ENCODE measurements at places on chromosomes 2 and 18.
A peak's percentile ranks its signal among the peaks of the same experiment; 100 is the strongest.

- DNase-seq, result no peak
These were observed 24.5 kb downstream of the SIGLEC15 start for GRCh38 chr18:45850021-45850420.

DNA sequence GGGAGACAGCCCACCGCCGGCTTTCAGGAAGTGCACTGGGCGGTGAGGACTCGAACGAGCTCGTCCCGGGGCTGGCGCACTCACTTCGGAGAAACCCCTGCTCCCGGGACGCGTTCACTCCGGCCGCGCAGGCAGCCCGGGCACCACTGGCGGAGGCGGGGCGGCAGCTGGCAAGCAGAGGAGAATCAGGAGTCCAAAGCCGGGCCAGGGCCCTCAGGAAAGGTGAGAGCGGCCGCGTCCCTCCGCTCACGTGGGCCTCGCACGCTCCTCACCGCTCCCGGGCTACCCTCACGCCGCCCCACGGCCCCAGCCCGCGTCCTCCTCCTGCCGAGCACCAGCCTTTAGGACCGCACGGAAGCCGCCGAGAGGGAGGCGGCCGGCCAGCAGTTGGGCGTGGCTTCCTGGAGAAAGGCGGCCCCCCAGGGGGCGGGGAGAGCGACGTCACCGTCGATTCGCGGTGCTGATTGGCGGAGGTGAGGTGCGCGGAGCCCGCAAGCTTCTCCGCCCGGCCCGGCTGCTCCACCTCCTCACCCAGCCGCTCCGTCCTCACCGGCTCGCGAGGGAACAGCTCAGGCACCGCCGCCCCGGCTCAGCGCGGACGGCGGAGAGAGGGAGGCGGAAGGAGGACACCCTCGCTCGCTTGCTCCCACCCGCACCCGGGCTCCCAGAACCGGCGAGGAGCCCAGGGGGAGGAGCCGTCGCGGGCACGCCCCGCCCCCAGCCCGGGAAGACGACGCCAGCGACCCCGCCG lies at the start of gene ZCCHC2:
Gene ZCCHC2 (plus strand): TSS at position 522 of the 751 bp plus-strand sequence. CDS start 400 bp downstream, outside the sequence.
- peak; percentile 94 for DNase-seq

GRCh38 chr2:12326449-12327190 lies 390.1 kb upstream of the TRIB2 start:
- DNase-seq, result no peak

DNA sequence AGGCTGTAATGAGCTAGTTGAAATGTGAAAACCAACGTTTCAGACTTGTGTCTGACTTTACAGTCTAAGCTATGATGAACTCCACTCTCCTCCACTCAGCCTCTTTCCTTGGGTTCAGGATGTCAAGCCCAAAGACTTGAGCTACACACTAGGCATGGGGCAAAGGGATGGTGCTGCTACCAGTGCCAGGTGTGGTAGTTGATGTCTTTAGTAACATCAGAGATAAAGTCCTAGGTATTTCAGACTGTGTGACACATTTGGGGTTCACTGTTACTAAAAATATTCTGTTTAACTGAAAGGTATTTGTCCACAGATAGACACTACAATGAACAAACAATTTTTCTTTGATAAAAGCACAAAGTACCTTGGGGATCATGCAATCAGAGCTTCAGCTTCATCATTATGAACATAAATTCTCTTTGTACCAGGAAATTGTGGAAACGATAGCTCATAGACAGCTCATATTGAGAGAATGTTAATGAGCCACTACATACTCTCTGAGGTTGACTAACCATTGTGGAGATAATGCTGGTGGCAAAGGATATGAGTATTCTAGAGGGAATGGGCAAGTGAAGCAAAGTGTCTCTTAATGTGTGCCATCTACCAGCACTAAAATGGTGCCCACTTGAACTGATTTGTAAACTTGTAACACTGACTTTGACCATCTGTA lies 253.7 kb upstream of the THUMPD2 start:
- DNase-seq, result no peak

DNA sequence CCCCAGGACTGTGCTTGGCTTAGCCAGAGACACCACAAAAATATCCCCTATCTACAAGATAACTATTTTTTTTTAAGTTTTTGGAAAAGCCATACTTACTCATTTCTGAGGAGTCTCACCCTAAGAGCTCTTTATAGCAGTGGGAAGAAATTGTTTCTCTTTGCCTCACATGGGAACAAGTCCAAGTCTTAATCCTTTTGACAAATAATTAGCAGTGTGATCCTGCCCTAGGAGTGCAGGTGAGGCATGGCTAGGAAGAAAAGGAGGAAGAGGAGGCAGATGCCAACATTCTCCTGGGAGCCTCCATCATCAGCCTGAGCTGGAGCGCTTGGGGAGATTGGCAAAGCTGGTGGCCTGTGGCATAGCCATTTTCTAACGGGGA lies 115.6 kb downstream of the STPG4 start:
- no peak for DNase-seq

DNA sequence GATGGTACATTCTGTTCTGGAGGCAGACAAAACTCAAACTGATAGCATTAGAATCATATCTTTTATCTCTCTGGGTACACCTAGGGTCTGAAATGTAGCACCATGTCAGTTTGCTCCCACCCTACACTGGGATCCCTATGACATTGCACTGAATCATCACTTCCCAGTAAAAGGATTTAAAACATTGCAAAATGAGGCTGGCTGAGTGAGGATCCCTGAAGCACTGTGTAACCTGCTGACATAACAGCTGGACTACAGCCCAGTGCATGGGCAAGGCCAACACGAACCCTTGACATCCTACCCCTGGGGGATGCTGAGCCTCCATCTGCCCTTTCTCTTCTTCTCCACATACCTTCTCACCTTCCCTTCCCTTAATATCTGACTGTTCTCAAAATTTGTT lies 253.2 kb downstream of the TTC32 start:
- no peak for DNase-seq

- no peak for DNase-seq
These were observed 566.6 kb upstream of the DSEL start for GRCh38 chr18:68083131-68083530.

DNA sequence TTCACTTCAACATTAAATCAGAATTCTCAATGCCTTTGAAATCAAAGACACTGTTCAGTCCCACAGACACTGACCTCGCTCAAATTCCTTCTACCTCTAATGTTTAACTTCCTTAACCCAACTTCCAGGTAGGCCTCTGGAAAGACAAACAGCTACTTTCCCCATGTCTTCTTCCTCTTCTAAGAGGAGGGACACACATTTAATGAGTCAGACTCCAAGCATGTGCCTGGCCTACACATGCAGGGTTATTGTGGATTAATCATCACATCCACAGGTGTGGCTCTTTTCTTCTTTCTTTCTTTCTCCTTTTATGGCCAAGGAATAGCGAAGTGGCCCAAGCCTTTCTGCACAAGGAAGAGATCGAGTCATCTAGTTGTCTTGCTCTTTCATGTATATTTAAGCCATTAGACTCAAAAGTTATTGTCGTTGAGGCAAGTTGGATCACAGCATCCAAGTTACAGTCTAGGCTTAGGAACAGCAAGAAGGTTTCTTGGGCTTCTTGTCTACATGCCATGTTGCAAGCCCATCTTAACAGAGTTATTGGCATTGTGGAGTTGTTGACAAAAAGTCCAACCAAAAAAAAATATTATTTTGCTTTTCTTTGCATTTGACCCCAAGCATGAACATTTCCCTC lies 387.8 kb downstream of the IRS1 start:
- no peak for DNase-seq

DNA sequence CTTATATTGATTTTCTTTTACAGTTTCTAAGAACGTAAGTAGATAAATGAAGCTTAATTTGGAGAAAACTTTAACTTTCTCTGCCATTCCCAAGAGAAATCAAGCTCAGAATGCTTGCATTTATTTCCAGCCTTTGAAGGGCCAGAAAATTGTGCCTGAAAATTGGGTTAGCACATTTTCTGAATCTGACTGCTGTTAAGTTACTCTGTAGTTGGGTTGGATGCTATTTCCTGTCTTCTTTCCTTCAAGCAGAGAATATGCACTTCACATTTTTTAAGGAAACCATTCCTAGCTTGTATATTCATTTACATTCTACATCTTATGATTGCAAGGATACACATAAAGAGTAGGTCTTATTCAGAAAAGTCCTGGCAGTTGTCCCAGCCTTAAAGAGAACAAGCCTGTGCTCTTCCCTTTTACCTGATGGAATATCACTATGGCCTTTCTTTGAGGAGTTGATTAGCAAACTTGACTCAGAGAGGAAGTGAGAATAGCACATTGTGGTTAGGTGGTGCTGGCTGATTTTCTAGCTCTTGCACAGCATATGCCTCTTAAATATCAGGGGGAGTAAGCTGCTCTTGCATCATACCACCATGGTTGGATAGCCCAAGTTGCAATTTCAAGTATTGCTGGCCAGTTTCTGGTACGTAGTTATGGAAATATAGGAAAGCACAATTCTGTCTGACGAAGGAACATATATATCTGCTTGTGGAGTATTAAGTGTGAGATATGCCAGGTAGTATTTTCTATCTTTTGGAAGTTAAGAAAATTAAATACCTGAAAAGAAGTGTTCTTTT lies 133.7 kb downstream of the COMMD1 start:
- DNase-seq, result peak; percentile 99

DNA sequence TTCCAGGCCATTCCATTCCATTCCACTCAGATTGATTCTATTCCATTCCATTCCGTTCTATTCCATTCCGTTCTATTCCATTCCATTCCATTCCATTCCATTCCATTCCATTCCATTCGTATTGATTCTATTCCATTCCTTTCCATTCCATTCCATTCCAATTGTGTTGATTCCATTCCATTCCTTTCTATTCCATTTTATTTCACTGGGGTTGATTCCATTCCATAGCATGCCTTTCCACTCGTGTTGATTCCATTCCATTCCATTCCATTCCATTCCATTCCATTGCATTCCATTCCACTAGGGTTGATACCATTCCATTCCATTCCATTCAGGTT lies 1142.3 kb downstream of the RPIA start:
- DNase-seq, result no peak

DNA sequence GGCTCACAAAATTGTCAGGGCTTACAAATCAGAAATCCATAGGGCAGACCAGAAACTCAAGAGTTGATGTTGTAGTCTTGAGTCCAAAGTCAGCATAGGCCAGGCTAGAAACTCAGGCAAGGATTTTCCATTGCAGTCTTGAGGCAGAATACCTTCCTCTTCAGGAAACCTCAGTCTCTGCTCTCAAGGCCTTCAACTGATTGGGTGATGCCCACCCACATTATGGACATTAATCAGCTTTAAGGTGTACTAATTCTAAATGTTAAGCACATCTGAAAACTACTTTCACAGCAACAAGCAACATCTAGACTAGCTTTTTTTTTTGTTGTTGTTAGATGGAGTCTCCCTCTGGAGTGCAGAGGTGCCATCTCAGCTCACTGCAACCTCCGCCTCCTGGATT lies 31.3 kb upstream of the ZNF512 start:
- DNase-seq, result no peak

- DNase-seq, result no peak
These were observed 168.3 kb downstream of the NRP2 start for GRCh38 chr2:205850611-205851010.

GRCh38 chr2:171956135-171956825 lies 34.0 kb downstream of the HAT1 start:
- DNase-seq, result peak; percentile 97

DNA sequence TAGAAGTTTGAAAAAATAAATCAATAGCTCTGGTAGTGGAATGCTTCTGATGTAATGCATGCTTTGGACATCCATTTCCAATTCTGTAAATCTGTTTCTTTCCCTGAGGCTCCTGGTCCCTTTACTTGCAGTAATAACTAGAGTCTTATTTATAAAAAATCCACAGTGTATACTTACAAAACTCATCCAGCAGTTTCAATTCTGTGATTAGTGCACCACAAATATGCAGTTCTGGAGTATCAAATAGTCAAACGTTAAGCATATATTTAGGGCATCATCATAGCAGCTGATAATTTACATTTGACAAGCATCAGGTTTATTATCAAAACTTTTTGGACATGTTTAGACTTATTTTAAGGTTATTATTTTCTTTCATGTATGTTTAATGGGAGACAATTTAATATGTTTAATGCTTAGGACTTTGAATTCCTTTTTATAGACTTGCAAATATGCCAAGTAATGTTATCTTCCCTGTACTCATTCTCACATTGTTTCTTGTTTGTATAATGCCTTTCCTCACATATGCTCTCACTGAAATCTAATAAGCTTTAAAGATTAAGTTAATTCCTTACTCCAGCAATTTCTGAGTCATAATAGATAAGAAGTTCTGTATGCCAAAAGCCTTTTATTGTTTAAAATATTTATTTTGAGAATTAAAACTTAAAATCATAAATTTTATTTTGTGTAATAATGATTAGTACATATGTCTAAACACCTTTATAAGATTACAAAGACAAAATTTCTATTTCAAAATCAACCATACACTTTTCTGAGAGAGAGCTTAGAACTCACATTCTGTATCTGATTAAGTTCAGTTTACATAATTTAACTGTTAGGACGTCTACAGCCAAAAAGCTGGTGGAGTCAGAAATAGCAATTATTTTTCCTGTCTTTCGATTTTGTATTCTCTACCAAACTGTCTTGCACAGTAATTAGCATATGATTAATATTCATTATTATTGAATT lies 341.5 kb upstream of the TMEFF2 start:
- no peak for DNase-seq

- no peak for DNase-seq
These were observed 5.3 kb upstream of the IL18R1 start for GRCh38 chr2:102350137-102350793.

DNA sequence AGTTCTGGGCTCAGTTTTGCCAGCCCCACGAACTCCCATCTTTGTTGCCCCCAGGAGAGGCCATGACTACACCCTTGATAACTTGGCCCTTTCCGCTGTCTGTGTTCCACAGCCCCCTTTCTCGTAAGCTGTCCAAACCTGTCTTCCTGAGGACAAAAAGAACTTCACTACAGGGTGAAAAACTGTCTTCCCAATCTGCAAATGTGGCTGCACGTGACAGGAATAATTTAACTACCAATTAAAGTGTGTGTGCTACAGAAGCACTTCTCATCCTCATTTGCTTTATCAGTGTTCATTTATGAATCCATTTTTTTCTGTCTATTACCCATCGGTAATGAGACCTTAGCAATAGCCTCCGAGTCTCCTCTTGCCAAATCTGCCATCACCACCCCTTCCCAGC lies 9.1 kb upstream of the ALPK2 start:
- no peak for DNase-seq

DNA sequence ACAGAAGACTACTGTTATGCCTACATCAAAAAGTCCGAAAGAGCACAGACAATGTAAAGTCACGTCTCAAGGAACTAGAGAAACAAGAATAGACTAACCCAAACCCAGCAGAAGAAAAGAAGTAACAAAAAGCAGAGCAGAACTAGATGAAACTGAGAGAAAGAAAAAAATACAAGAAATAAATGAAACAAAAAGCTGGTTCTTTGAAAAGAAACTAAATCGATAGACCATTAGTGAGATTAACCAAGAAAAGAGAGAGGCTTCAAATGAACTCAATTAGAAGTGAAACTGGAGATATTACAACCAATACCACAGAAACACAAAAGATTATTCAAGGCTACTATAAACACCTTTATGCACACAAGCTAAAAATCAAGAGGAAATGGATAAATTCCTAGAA lies 271.8 kb downstream of the MBD2 start:
- DNase-seq, result no peak

DNA sequence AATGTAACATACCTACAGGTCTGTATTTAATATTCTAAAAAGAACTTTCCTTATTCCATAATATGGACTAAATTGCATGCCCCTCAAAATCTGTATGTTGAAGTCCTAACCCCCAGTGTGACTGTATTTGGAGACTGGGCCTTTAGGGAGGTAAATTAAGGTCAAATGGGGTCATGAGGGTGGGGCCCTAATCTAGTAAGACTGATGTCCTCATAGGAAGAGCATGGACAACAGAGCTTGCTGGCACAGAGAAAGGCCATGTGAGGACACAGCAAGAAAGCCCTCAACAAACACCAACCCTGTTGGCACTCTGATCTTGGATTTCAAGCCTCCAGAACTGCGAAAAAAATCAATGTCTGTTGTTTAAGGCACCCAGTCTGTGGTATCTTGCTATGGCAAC lies 18.6 kb downstream of the SF3B1 start:
- no peak for DNase-seq

Data from MV-4-11 (cell line).